ENCODE measurements at places on chromosomes 2 and 18.

DNA sequence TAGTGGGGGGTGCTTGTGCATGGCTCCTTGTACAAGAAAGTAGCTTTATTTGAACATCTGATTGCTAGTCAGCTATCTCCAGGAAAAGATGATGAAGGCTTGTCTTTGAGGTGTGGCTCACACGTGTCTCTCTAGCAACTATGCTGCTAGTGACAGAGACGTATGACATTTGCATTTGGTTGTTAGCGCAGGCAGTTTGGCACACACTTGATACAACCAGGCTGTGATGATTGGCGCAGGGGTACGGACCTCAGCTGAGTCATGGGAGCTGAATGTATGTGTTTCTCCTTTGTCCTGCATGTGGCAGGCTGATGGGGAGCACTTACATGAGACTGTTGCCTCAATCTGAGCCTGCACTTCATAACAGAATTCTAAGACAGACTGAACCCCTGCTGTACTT, 29.6 kb downstream of the PTCD3 start:
- DNase-seq, result no peak

DNA sequence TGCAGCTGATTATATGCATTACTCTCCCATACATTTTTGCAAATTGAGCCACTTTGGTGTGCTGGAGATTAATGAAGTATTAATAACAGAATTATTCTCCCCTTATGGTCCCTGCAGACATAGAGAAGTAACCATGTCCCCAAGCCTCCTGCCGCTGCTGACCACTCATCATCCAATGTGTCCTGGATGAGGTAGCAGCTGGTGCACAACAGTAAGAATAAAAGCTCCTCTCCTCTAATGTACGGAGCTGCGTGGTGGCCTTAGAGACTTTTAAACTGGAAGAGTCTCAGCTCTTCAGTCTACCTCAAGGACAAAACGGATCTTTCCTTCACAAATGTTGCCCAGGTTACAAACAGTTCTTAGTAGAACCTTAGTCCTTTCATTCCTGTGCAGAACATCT, 37.7 kb downstream of the TPO start:
- DNase-seq, result no peak

DNA sequence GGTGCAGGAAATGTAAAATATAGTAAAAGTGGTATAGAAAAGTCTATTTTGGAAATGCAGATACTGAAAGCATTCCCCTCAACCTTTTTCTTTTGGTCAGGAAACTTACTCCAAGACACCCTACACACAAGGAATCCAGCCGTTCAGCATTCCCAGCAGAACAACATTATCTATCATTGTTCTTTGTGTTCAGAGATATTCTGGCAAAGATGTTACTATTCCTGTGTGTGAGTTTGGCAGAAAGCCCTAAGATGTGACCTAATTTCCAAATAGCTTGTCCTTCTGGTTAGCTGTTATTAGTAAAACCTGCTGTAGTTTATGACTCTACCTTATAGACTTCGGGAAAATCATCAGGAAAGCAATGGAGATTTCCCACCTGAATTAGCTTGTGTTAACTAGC, 78.1 kb upstream of the PELI1 start:
- no peak for DNase-seq

GRCh38 chr2:148512501-148512900, 132.1 kb upstream of the EPC2 start:
- DNase-seq, result no peak

GRCh38 chr2:5677133-5677532, 15.1 kb upstream of the SOX11 start:
- DNase-seq, result no peak

DNA sequence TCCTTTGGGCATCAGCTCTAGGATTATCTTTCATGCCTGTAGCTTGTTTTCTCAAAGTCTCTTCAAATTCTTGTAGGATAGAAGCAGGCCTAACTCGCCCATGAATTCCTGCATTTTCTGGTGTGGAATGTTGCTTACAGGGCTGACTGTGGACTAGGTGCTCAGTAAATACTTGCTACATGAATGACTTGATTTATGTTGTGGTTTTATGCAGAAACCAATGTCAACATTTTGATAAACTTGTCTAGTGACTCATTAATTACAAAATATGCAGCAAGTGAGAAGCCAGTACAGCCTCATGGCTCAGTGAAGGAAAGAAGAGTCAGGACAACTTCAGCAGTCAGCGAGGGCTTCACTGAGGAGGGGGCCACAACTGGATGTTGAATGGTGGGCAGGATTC, 110.6 kb upstream of the SIX2 start:
- DNase-seq, result no peak

DNA sequence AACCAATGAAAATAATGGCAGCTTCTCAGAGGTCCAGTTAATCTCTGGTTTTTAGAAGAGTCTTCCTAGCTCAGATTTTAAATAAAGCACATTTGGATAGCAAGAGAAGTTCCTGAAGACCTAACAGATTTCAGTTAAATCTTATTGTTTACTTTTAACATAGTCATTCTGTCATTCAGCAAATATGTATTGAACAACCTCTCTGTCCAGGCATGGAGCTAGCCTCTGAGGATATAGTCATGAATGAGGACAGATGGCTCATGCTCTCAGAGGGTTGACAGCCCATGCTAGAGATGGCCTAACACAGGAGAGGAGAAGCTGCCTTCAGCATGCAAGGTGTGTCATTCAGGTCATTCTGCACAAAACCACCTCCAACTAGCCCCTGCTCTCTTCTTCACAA, 6.2 kb downstream of the CCBE1 start:
- DNase-seq, result no peak

DNA sequence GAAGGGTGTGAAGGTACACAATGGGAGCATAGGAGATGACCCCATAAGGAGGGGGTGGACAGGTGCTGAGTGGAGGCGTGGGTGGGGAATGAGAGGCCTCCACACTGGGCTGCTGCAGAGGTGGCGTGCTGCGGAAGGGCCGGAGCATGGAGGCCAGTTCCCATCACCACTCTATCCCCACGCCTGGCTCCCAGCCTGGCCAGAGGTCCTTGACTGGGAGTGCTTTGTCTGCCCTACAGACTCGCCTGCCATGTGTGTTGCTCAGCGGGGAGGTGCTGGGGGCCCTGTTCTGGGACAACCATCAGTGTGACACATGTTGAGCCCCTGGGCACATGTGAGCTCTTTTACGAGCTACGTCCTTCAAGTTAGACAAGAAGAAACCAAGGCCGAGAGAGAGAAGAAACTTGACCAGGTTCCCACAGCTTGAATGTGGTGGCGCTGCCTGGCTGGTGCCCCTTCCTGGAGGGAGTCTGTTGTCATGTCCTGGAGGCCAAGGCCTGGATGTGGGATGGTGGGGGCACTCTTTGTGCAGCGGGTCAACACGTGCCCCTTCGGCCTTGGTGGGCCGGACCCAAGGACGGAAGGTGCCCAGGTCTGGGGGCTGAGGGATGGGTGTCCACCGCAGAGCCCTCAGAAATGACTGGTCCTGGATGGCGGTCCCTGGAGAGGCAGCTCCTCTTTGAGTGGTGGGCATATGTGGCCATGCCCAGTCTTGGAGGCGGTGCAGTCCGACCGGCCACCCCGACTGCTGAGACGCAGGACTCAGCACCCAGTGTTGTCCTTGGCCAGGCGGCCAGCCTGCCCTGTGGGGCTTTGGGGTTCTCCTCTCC, 1.2 kb upstream of the INPP5D start:
- DNase-seq, result no peak

DNA sequence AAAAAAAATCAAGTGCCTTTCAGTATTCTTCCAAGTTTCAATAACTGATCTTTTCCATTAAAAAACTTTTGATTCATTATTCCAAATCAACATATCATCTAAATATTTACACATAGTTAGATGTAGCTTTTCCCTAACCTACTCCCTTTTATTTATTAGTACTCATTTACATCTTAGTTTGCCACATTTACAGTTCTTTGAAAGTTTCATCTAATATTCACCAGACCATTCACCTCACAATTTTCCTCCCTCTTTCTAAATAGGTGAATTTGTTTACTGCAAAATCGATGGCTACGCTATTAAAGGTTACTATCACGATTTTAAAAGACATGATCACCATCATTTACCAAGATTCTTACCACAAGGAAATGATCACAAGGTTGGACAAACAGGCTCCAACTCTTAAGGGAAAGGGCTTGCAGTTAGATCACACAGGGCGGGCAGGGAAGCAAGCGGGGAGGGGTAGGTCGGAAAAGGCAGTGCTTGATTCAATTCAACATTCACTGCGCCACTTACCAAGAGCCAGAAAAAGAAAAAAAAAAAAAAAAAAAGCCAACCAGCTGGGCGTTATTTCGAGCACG, 654 bp upstream of the MARCHF7 start:
- DNase-seq, result no peak

GRCh38 chr2:119463136-119463535, 31.5 kb downstream of the TMEM37 start:
- DNase-seq, result no peak

DNA sequence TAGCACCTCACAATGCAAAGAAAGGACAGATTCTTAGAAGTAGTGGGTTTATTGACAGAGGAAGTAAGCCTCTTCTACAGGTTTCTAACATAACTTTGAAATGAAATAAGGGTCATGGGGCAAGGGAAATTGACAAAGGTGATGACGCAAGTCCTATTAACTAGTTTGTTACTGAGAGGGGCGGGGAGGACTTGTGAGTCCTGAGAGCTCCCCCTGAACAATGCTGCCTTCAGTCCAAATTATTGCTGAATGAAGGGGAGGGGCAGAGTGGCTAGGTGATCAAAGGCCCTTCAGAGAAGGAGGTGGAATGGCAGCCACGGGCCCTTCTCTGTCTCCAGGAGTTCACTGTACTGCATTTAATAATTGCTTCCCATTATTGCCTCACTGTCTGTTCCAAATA, 390.0 kb downstream of the MEIS1 start:
- no peak for DNase-seq

DNA sequence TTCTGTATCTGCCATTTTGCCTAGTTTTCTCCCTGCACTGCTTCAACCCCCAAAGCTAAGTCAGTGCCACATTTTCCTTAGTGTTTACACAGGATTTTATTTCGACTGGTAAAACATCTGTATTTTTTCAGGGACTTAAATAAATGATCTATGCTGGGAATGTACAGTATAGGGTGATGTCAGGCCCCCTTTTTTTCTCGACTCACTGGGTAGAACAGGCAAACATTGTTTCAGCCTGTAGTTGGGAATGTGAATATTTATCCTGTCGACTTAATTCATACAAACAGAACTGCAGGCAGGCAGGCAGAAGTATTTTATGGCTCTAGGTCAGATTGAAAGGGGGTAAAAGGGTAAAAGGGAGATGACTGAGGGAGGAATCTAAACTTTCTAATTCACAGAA, 123.5 kb upstream of the ZFP36L2 start:
- DNase-seq, result no peak

GRCh38 chr2:103805746-103806145, 1043.9 kb downstream of the TMEM182 start:
- no peak for DNase-seq

DNA sequence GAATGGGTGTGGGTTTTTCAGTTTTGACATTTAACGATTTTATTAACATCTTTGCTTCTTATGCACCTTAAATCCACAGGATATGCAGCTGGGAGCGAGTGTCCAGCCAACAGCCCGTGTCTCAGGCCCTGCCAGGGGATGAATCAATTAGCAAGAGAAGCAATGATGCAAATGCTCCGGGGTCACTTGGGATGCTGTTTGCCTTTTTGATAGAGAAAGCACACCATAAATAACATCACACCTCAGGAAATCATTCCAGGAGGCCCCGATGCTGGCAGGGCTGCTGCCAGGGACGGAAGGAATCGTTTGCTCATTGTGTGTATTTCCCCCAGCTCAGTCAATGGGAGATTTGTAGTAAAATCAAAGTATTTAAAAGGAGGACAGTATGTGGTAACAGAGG, 394.0 kb upstream of the HNRNPA3 start:
- no peak for DNase-seq

GRCh38 chr2:242098445-242099128, 229.1 kb downstream of the RTP5 start:
- DNase-seq, result peak; percentile 83

DNA sequence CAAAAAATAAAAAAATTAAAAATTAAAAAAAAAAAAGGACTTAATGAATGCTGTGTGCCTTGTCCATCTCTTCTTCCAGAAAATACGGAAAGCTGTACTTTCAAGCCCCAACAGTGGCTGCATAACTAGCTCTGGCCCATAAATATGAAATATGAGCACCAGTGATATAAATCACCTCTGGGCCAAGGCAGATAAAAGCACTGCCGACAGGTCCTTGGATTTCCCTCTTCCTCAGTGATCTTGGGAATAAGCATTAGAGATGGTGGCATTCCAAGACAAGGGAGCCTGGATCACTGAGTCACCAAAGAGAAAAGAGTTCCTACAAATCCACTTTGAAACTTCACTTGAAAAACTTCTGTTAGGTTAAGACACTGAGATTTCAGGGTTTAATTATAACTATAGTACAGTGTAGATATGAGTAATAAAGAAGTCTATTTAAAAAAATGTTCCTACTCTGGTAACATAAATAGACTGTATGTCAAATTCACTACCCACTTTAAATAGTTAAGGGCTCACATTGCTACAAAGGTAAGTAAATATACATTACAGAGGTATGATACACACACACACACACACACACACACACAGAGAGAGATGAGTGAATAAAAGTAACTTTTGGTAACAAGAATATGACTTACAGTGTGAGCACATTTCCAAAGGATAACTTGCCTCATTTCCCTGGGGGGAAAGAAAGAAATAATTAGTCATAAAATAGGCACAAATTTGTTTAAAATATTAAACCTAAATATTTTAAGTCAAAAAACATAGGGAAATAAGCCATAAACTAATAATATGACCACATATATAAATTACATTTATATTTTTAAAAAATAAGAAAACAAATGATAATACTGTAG, 35.6 kb downstream of the PPP3R1 start:
- no peak for DNase-seq

All from KBM-7 (cell line).